ENCODE measurements at places on chromosomes 4 and X.
A peak's percentile ranks its signal among the peaks of the same experiment; 100 is the strongest.

GRCh38 chr4:88702782-88703181 is 5.2 kb upstream of the NAP1L5 start:
- no peak for DNase-seq

GRCh38 chr4:27790911-27791310 is 930.3 kb downstream of the STIM2 start:
- DNase-seq = no peak

DNA sequence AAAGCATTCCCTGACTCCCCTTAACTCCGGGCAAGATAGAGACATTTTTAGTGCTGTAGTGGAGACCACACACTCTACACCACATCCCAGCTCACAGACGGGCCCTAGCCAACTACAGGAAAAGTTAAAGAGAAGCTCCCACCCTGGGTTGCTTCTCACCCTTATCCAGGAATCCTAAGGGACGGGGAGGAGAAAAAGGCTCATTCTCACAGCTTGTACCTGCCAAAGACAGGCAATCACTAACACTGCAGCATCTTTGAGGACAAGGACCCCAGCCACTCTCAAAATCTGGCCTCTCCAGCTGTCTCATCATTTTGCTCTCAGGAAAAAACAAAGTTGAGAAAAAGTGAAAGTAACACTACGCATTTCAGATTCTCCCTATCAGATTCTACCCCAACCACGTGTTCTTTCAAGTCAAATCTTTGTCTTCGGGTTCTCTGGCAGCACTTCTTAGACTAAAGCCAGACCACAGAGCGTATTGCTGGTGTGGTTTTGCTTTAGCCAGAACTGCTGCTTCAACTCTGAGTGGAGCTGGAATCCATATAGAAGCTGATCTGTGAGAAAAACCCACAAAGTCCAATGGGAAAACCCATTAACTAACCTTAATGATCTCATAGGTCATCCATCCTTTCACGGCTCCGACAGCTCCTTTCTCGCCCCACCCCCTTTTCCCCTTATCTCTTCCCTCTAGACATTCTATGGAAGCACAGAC is 605.9 kb upstream of the DIPK2B start:
- DNase-seq = peak; percentile 38

- DNase-seq = no peak
These were observed 24.8 kb downstream of the PDGFC start for GRCh38 chr4:156946516-156947424.

DNA sequence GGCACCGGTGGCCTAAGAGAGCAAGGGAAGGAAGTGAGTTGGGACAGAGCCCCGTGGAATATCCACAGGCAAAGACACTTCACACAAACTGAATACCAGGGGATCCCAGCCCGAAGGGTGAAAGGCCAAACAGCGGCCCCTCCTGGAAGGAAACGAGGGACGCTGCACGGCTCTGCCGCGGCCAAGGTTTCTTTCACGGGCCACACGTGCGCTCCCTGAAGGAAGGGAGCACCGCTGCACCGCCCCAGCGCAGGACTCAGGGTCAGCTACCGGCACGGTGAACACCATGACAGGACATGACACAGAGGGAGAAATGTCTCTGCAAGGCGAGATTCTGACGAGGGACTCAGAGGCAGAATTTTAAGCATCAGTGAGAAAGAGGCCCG is 31.5 kb upstream of the GTPBP6 start:
- no peak for DNase-seq

- DNase-seq = peak; percentile 10
These were observed 8.7 kb downstream of the KIAA1210 start for GRCh38 chrX:119118780-119119395.

GRCh38 chr4:107318078-107318477 is 282.0 kb upstream of the DKK2 start:
- no peak for DNase-seq

DNA sequence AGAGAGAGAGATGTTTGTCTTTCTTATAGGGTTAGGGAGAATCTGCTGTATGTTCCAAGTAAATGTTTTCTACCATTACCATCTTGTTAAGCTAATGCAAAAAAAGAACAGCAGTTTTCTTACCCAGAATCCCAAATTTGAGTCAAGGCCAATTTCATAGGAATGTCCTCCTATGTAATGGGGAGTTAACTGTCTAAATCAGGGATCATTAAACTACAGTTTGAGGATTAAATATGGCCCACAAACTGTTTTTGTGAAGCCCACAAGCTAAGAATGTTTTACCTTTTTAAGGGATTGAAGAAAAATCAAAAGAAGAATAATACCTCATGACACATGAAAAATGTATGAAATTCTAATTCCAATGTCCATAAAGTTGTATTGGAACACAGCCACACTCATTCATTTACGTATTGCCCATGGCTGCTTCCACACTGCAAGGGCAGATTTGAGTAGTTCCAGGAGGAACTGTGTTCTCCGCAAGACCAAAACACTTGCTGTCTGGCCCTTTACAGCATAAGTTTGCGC is 113.2 kb upstream of the SPRY1 start:
- DNase-seq = no peak

All from stimulated activated CD8-positive, alpha-beta memory T cell treated with anti-CD3 and anti-CD28 coated beads, Interleukin-7, amount 100 ng/mL, for 48 hours (primary cell).